ENCODE measurements at places on chromosomes 13 and 19. TPM values are rescaled to one million over a fixed set of nuclear protein-coding genes. Genes with fewer than 3 reads are reported as not detected.

- no peaks in the 10 kb centered on the region for H3K36me3 ChIP-seq
- H3K27me3 ChIP-seq = peaks cover 9% of the 10 kb centered on the region
- H3K4me1 ChIP-seq = no peaks in the 10 kb centered on the region
Observed at GRCh38 chr13:79658333-79658975, 177.5 kb downstream of the NDFIP2 start.

GRCh38 chr19:38229585-38230073, 5.6 kb upstream of the DPF1 start:
- peak; percentile 54 for DNase-seq
- peak overlapping the region; percentile 36 for H3K4me3 ChIP-seq
- H3K36me3 ChIP-seq = no peaks in the 10 kb centered on the region
- peaks cover 63% of the 10 kb centered on the region for H3K27me3 ChIP-seq

DNA sequence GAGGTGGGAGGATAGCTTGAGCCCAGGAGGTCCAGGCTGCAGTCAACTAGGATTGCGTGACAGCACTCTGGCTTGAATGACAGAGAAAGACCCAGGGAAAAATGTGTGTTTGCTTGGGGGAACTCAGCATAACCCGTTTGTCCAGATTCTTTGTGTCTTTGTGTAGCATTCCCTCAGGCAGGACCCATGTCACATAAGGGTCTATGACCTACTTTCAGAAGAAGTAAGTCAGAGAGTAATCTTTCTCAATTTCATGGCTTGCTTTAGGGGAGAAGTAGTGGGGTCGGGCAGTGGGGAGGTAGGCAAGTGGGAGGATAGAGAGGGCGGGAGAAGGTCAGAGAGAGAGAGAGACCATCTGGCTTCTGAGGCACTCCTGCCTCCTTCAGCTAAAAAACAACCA, 11.9 kb upstream of the PSPC1 start:
- H3K4me3 ChIP-seq = no peak overlapping the region
- peak overlapping the region; percentile 18 for H3K27ac ChIP-seq
- H3K36me3 ChIP-seq = no peaks in the 10 kb centered on the region
- H3K27me3 ChIP-seq = no peaks in the 10 kb centered on the region
- DNase-seq = no peak

DNA sequence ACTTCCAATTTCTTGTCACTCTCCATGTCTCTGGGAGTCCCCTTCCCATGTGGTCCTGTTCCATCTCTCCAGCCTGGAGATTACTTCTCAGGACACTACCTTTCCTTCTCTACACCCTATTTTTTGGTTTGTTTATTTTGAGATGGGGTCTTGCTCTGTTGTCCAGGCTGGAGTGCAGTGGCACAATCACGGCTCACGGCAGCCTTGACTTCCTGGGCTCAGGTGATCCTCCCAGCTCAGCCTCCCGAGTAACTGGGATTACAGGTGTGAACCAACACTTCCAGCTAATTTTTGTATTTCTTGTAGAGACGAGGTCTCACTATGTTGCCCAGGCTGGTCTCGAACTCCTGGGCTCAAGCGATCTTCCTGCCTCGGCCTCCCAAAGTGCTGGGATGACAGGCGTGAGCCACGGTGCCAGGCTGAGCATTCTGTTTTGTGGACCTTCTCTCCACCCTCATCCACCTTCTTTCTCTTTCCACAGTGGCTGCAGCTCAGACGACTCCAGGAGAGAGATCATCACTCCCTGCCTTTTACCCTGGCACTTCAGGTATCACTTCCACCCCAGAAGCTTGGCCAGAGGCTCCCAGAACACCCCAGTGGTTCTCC, 644 bp downstream of the HCST start:
- no peaks in the 10 kb centered on the region for H3K36me3 ChIP-seq
- peak overlapping the region; percentile 100 for H3K27ac ChIP-seq
- H3K4me1 ChIP-seq = peaks cover 65% of the 10 kb centered on the region
- H3K4me3 ChIP-seq = peak overlapping the region; percentile 94
- no peaks in the 10 kb centered on the region for H3K27me3 ChIP-seq

DNA sequence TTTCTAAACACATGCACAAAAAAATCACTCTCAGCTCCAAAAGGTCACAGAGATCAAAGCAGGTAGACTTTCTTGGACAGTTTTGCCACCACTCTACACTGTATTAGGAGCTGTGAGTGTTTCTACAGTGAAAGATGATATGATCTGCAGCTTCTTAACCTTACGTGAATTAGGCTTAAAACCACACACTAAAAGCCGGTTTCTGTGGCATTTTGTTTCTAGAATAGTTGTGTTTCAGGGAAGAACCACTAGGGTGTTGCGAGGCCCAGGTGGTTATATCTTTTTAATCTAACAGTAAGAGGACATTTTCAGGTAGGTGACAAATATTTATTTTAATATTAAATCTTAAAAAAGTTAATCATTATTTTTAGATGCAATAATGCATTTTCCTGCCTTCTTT, 216.4 kb downstream of the KLF5 start:
- no peaks in the 10 kb centered on the region for H3K36me3 ChIP-seq
- no peak overlapping the region for H3K4me3 ChIP-seq

GRCh38 chr13:33494596-33495204, 209.1 kb upstream of the STARD13 start:
- peaks cover 11% of the 10 kb centered on the region for H3K27me3 ChIP-seq
- DNase-seq = no peak
- no peaks in the 10 kb centered on the region for H3K36me3 ChIP-seq

DNA sequence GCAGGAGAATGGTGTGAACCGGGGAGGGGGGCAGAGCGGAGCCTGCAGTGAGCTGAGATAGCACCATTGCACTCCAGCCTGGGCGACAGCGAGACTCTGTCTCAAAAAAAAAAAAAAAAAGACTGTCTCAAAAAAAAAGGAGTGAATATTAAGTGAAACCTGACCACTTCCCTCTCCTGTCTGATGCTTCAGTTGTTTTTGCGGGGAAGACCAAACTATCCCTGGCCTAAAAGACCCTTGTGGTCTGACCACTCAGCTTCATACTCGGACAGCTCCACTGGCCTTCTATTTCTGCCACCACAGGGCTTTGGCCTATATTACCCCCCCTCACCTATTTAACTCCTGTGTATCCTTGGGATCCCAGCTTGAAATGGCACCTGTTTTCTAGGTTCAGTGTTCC, 2.3 kb downstream of the CLASRP start:
- H3K27ac ChIP-seq = peak overlapping the region; percentile 83
- H3K4me3 ChIP-seq = peak overlapping the region; percentile 89
- H3K4me1 ChIP-seq = peaks cover 54% of the 10 kb centered on the region
- no peaks in the 10 kb centered on the region for H3K27me3 ChIP-seq
- no peak for DNase-seq

DNA sequence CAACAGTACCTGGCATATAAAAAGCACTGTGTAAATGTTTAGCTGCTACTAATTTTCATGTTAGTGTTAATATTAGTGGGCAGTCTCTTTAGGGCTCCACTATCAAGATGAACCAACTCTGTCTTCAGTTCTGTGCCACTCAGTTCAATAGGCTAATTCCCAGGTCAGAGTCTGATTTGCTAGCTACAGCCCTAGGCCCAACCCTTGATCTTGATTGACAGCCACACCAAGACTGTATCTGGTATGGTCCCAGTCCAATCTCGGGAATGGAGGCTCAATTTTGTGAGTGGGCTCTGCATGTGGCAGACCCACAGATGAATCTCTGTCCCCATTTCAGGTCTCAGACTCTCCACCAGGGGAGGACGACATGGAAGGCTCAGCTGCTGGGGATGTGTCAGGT, 46.1 kb downstream of the MAP4K1 start:
- no peak overlapping the region for H3K4me3 ChIP-seq
- DNase-seq = no peak
- H3K36me3 ChIP-seq = no peaks in the 10 kb centered on the region
- no peaks in the 10 kb centered on the region for H3K4me1 ChIP-seq
- no peak overlapping the region for H3K27ac ChIP-seq

DNA sequence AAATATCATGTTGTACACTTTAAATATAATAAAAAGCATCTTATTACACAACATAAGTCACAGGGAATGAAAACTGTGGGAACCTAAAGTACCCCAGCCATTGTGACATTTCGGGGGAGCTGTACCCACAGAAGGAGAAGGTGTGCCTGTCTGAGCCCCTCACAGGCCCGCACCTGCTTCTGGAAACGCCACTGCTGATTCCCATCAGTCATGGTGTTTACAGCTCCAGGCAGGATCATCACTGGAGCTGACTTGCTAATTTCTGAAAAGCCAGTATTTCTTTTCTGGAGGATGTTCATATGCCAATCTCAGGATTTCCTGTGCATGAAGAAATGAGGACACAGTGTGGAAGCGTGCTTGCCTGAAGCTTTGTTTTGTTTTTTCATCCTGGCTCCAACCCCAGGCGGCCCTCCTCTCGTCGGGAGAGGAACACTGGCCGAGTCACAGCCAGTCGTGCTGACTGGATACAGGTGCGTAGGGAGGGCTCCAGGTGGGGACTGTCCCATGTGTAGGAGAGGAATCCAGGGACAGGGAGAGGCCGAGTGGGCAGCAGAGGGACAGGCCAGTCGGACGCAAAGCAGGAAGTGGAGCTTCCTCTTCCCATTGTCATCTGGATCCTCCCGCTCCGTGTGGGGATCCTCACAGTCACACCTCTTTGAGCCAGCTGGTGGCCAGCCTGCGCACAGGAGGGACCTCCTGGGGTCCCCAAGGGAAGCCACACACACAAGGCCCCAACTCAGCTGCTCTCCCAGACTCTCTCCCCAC, 4.2 kb upstream of the ATP12A start:
- DNase-seq = no peak
- H3K4me3 ChIP-seq = no peak overlapping the region
- H3K36me3 ChIP-seq = no peaks in the 10 kb centered on the region
- no peak overlapping the region for H3K27ac ChIP-seq

- H3K4me1 ChIP-seq = no peaks in the 10 kb centered on the region
- no peaks in the 10 kb centered on the region for H3K27me3 ChIP-seq
- no peak overlapping the region for H3K4me3 ChIP-seq
- no peak overlapping the region for H3K27ac ChIP-seq
- no peak for DNase-seq
Observed at GRCh38 chr13:73464758-73465616, 406.2 kb downstream of the KLF5 start.

- H3K4me3 ChIP-seq = no peak overlapping the region
- H3K27ac ChIP-seq = no peak overlapping the region
- H3K27me3 ChIP-seq = peaks cover 13% of the 10 kb centered on the region
Observed at GRCh38 chr13:51122868-51123566, 11.9 kb upstream of the C13orf42 start.

GRCh38 chr19:18282788-18283141, 1.3 kb upstream of the JUND start:
- H3K27me3 ChIP-seq = peaks cover 6% of the 10 kb centered on the region
- peak overlapping the region; percentile 93 for H3K4me3 ChIP-seq
- H3K27ac ChIP-seq = peak overlapping the region; percentile 99
- H3K4me1 ChIP-seq = peaks cover 51% of the 10 kb centered on the region
- DNase-seq = no peak

GRCh38 chr13:111165241-111166010, 50.3 kb downstream of the ARHGEF7 start:
- peak overlapping the region; percentile 93 for H3K27ac ChIP-seq
- peak overlapping the region; percentile 46 for H3K4me3 ChIP-seq
- H3K4me1 ChIP-seq = peaks cover 72% of the 10 kb centered on the region
- peaks cover 14% of the 10 kb centered on the region for H3K36me3 ChIP-seq

DNA sequence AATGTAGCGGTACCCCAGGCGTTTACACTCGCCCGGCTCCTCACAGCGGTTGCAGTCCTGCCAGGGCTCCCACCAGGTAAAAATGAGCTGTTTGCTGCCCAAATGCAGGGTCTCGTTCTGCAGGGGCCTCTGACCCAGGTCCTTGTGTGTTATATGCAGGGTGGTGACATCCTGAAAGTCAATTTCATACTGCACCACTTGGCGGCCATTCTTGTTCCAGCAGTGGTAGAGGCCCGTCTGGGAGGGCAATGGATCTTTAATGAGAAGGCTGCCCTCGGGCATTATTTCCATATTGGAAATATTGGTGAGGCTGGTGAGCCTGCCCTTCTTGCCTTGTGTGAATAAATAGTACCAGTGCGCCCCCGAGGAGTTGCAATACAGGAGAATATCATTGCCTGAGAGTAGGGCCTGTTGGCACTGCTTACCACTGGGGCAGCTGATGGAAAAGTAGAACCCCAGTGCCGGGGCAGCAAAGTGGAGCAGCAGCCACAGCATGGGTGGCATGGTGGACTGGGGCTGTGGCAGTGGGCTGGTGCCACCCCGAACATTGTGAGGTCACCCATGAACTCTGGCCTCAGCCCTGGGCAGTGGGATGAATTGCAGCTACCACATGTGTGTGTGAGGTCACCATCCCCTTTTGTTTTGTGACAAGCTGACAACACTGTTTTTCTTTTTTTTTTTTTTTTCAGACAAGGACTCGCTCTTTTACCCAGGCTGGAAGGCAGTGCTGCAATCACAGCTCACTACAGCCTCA, at the start of gene FAM187B:
FAM187B (minus strand) TSS at position 563 of the 754 bp plus-strand sequence; CDS start at position 504, 59 bp downstream.
- H3K36me3 ChIP-seq = no peaks in the 10 kb centered on the region
- H3K27me3 ChIP-seq = peaks cover 7% of the 10 kb centered on the region
- peaks cover 16% of the 10 kb centered on the region for H3K4me1 ChIP-seq
- DNase-seq = no peak
- H3K4me3 ChIP-seq = no peak within 1 kb of the TSS

GRCh38 chr13:23901365-23901764, 4.1 kb upstream of the C1QTNF9B start:
- H3K27me3 ChIP-seq = peaks cover 35% of the 10 kb centered on the region
- H3K4me3 ChIP-seq = no peak overlapping the region
- no peak overlapping the region for H3K27ac ChIP-seq
- DNase-seq = no peak

DNA sequence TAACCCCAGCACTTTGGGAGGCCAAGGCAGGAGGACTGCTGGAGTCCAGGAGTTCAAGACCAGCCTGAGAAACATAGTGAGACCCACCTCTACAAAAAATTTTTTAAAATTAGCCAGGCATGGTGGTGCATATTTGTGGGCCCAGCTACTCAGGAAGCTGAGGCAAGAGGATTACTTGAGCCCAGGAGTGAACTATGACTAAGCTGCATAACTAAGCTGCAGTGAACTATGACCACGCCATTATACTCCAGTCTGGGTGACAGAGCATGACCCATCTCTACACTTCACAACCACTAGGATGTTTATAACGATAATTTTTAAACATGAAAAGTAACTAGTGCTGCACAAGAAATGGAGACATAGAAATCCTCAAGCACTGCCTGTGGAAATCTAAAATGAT, 352.7 kb upstream of the SGCG start:
- no peaks in the 10 kb centered on the region for H3K27me3 ChIP-seq
- H3K4me1 ChIP-seq = no peaks in the 10 kb centered on the region
- no peak overlapping the region for H3K27ac ChIP-seq
- no peak overlapping the region for H3K4me3 ChIP-seq

The PSG1 gene
- polyA plus RNA-seq = not detected

The C5AR1 gene
- polyA plus RNA-seq = not detected

The SPACA4 gene
- polyA plus RNA-seq = not detected

The CEACAM3 gene
- polyA plus RNA-seq = not detected

The NRTN gene
- not detected for polyA plus RNA-seq

The TTYH1 gene
- polyA plus RNA-seq = 0.08 TPM

Data from naive B cell (primary cell).